ENCODE measurements at places on chromosomes 6 and 20. TPM values are rescaled to one million over a fixed set of nuclear protein-coding genes. Genes with fewer than 3 reads are reported as not detected.
A peak's percentile ranks its signal among the peaks of the same experiment; 100 is the strongest.

BCAS1 gene
- total RNA-seq, result 2.7 TPM

SRMS gene
- not detected for total RNA-seq

SYNJ2 gene
- 8.3 TPM for total RNA-seq

MED23 gene
- total RNA-seq, result 26.3 TPM

ULBP2 gene
- not detected for total RNA-seq

GRCh38 chr6:45775026-45775697, 240.5 kb downstream of the CLIC5 start:
- no peaks in the 10 kb centered on the region for H3K27me3 ChIP-seq
- H3K4me3 ChIP-seq, result no peak overlapping the region
- no peak overlapping the region for H3K27ac ChIP-seq
- H3K4me1 ChIP-seq, result no peaks in the 10 kb centered on the region

GRCh38 chr20:62702895-62703852, 5.5 kb upstream of the NTSR1 start:
- DNase-seq, result no peak
- H3K27me3 ChIP-seq, result peaks cover under 1% of the 10 kb centered on the region
- peaks cover 8% of the 10 kb centered on the region for H3K4me1 ChIP-seq
- no peak overlapping the region for H3K4me3 ChIP-seq
- H3K27ac ChIP-seq, result no peak overlapping the region
- H3K36me3 ChIP-seq, result no peaks in the 10 kb centered on the region

DNA sequence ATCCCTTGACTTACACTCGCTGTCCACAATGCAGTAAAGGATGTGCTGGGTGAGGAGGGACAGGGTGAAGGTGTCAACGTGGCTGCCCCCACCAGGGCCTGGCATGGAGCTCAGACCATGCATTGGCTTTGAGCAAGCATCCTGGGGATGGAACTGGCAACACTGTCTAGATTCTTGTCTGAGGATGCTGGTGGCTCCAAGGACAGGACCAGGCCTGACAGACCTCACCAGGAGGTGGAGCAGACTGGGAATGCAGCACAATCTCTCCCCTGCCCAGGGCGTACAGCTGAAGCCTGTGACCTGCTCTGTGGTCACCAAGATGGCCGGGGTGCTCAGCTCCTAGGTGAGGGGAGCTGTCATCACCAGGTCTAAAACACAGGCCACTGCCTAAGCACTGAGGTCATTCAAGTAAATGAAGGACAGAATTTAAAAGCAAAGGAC, 50.9 kb downstream of the MYH7B start:
- H3K27me3 ChIP-seq, result no peaks in the 10 kb centered on the region
- H3K4me3 ChIP-seq, result no peak overlapping the region
- no peak overlapping the region for H3K27ac ChIP-seq
- H3K36me3 ChIP-seq, result no peaks in the 10 kb centered on the region
- no peak for DNase-seq

GRCh38 chr6:104212977-104213668, 646.6 kb downstream of the HACE1 start:
- no peak for DNase-seq
- H3K4me3 ChIP-seq, result no peak overlapping the region
- H3K27ac ChIP-seq, result no peak overlapping the region
- H3K36me3 ChIP-seq, result no peaks in the 10 kb centered on the region

DNA sequence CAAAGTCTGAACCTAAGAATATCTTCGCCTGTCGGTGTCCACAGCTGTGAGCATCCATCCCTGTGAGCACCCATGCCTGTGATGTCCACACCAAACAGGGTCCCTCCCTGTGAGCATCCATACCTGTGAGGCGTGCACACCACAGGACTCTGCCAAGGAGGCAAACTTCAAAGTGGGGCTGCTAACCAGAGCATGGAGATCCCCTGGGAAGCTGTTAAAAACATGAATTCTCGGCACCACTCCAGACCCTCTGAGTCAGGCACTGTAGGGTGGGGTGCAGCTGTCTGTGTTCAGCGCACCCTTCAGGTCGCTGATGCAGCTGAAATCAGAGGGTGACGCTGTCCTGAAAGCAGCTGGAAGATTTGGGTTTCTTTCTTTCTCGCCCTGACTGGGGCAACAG, 85.4 kb upstream of the NXT1 start:
- no peak overlapping the region for H3K27ac ChIP-seq
- H3K27me3 ChIP-seq, result no peaks in the 10 kb centered on the region
- DNase-seq, result peak; percentile 82
- no peak overlapping the region for H3K4me3 ChIP-seq

DNA sequence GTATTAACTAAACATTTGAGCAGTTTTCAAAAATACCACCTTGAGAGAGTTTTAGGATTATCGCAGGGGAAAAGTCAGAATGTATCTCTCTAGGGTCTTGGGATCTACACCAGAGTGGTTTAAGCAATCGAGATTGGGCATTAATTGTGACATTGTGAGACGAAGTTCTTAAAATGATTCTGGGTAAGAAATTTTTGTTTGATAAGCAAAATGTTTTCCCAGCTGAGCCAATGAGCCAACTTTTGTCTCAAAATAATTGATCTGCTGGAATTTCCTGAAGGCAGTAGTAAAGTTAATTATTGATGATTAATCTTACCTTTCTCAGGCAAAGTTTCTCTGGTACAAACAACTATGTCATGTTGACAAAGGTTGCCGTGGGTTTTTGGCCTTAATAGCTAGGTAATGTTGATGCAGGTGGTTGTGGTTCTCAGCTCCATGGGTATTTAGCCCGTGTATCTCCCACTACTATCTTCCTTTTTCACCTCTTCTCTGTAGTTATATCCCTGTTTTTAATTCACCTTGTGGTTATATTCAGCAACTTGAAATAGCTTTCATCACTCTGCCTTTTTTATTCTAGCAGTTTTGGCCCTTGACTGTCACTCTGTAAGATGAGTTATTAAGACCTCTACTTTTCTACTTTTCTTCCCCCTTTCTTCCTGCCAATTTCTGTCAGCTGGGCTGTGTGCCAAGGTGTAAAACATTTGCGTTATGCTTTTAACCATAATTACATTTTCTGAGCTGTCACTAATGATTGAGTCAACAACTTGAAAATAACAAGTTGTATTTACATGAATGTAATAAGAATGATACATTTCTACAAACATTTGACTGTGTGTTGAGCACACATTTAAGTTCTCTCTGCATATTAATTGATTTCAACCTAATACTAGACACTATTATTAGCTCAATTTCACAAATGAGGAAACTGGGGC, 368.3 kb upstream of the BTBD3 start:
- H3K27ac ChIP-seq, result no peak overlapping the region
- H3K4me1 ChIP-seq, result no peaks in the 10 kb centered on the region
- no peaks in the 10 kb centered on the region for H3K36me3 ChIP-seq
- DNase-seq, result no peak

- DNase-seq, result no peak
- no peaks in the 10 kb centered on the region for H3K4me1 ChIP-seq
- no peak overlapping the region for H3K27ac ChIP-seq
- no peak overlapping the region for H3K4me3 ChIP-seq
- H3K27me3 ChIP-seq, result no peaks in the 10 kb centered on the region
Measured at GRCh38 chr20:12171923-12172524, 254.3 kb downstream of the BTBD3 start.

DNA sequence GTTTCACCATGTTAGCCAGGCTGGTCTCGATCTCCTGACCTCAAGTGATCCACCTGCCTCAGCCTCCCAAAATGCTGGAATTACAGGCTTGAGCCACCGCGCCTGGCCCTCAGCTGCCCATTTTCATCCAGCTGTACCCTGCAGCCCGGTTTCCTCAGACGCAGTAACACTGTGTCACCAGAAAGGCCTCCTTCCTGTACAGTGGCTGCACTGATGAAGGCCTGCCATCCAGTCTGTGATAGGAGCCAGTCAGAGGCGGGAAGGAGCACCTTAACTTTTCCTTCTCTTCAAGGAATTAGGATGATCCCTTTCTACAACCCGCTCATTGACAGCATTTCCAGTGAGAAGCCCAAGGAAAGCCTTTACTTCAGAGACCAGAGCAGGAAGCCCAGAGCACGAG, 75.9 kb downstream of the GFOD1 start:
- DNase-seq, result no peak
- no peaks in the 10 kb centered on the region for H3K36me3 ChIP-seq
- peaks cover 41% of the 10 kb centered on the region for H3K4me1 ChIP-seq
- H3K27ac ChIP-seq, result no peak overlapping the region

GRCh38 chr6:13446381-13446780, 41.0 kb downstream of the GFOD1 start:
- peak overlapping the region; percentile 30 for H3K27ac ChIP-seq
- no peaks in the 10 kb centered on the region for H3K27me3 ChIP-seq
- H3K36me3 ChIP-seq, result no peaks in the 10 kb centered on the region
- no peak overlapping the region for H3K4me3 ChIP-seq

DNA sequence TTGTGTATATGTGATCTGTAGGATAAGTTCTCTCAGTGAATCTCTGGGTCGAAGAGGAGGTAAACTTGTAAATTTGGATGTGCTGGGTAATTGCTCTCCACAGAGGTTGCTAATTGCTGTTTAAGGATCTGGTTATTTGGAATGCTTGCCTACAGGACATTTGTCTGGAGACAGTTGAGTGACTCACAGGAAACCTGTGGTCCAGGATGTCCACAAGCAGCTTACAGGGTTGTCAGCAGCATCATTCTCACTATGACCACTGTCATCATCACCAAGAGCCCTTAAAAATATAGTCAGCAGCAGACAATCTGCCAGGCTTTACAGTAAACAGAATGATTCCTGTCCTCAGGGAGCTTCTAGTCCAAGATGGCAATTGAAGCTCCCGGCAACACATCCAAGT, 31.2 kb upstream of the KCNK5 start:
- no peak overlapping the region for H3K4me3 ChIP-seq
- H3K36me3 ChIP-seq, result no peaks in the 10 kb centered on the region
- H3K4me1 ChIP-seq, result no peaks in the 10 kb centered on the region
- no peak overlapping the region for H3K27ac ChIP-seq
- no peaks in the 10 kb centered on the region for H3K27me3 ChIP-seq

- no peaks in the 10 kb centered on the region for H3K4me1 ChIP-seq
- no peaks in the 10 kb centered on the region for H3K27me3 ChIP-seq
- H3K27ac ChIP-seq, result no peak overlapping the region
- no peaks in the 10 kb centered on the region for H3K36me3 ChIP-seq
Measured at GRCh38 chr6:166029506-166029905, 138.1 kb downstream of the TBXT start.

GRCh38 chr6:131317516-131317915, 182.2 kb downstream of the AKAP7 start:
- no peak overlapping the region for H3K4me3 ChIP-seq
- H3K27ac ChIP-seq, result no peak overlapping the region
- no peaks in the 10 kb centered on the region for H3K36me3 ChIP-seq
- no peaks in the 10 kb centered on the region for H3K27me3 ChIP-seq
- no peak for DNase-seq

DNA sequence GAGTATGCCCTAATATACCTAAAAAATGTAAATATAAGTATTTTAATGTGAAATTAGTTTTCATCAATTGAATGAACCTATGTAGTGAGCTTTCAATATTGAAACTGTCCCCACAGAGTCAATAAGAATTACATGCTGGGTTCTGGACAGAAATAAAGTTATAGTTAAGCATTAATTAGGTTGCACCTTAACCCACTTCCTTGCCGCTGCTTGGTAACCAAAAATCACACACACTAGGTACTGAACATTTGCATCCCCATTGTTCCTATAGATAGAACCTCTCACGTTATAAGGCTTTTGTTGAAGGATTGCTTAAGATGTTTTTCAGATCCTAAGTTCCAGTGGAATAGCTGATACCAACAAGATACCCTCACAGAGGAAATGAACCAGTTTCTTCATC, 237.1 kb upstream of the OPRM1 start:
- H3K4me1 ChIP-seq, result no peaks in the 10 kb centered on the region
- H3K27ac ChIP-seq, result no peak overlapping the region
- no peak overlapping the region for H3K4me3 ChIP-seq
- H3K36me3 ChIP-seq, result no peaks in the 10 kb centered on the region

DNA sequence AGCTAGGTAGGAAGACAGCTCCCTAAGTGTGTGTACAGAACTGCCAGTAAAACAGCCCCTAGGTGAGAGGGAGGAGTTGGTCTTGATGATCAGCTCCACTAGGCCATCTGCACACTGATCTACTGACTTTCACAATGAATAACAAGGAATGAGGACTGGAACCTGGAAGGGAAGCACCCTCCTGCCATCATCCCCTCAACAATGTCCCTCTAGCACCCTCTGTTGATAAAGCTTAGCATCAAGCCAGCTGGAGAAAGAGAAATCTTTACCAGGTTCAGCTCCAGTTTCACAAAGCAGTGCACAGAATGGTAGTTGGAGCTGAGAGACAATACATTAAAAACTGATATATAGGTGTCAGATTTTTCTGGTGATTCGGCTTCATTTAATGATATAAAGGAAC, 57.2 kb upstream of the IRAK1BP1 start:
- no peaks in the 10 kb centered on the region for H3K36me3 ChIP-seq
- no peaks in the 10 kb centered on the region for H3K27me3 ChIP-seq
- no peak overlapping the region for H3K4me3 ChIP-seq
- no peaks in the 10 kb centered on the region for H3K4me1 ChIP-seq

DNA sequence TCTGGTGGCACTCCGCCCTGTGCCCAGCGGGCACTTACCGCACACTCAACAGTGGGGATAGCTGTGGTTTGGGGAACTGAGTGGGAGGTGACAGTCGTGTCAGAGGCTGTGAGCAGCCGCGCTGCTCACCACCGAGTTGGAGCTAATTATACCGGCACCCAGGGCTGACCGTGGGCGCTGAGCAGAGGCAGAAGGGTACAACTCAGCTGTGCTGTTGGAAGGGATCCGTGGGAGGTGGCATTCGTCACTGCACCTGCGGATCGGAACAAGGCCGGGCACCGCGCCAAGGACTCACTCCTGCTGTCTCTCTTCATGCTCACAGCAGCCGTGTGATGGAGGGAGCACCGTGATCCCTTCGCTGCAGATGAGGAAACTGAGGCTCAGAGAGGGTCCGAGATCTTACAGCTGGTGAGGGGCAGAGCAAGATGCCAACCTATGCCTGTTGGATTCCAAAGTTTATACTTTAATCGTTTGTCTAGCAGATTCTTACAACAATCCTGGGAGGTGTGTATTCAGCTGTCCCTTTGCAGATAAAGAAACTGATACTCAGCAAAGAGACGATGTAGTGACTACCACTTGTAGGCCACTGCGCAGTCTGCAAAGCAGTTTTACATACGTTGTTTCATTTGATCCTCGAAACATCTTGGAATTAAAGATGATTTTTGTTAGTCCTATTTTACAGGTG, 713 bp upstream of the ELMO2 start:
- peak; percentile 95 for DNase-seq
- peaks cover 52% of the 10 kb centered on the region for H3K4me1 ChIP-seq
- peak overlapping the region; percentile 88 for H3K27ac ChIP-seq
- no peaks in the 10 kb centered on the region for H3K27me3 ChIP-seq

DNA sequence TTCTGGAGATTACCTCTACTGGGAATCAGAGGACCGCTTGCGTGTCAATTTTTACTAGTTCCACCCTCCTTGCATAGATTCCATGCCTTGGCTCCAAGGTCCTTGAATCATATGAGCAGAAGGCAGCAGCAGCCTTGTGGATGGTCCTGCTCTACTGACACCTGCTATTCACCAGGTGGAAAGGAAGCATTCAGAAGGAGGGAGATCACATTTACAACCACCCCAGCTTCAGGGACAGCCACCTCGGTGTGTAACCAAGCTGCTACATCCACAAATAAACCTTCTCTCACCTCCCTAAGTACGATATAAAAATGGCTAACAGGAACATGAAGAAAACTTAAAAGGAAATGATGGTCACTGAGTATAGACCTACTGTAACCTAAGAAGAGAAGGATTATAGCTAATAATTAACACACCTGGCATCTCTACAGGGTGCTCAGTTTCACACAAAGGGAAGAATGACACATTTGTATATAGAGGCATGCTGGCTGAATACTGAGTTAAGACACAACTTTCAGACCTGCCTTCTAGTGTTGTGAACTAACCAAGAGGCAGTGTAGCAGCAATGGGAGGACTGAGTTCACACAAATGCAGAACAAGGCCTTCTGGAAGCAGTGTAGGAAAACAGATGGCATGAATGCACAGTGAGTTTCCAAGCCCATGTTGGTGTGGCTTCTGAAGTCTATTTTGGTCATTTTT, 46.3 kb upstream of the SRPK1 start:
- no peak for DNase-seq
- H3K27ac ChIP-seq, result no peak overlapping the region
- no peaks in the 10 kb centered on the region for H3K36me3 ChIP-seq
- no peak overlapping the region for H3K4me3 ChIP-seq
